ENCODE measurements at places on chromosomes 4 and X.

DNA sequence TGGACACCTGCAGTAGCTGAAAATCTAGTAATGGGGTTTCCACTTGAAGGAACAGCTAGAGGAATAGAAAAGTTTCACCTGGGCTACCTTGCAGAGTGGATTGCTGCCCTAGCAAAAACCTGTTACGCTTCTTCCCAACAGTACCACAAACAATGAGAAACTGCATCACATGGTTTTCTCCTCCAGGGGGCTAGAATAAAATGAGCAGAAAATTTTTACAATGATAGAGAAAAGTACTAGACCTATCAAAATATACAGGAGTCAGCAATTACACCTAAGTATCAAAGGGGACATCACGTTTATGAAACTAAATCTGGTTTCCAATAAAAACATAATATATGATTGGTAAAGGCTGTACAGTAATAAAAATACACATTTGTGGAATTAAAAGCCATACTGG is 423.1 kb upstream of the PITX2 start:
- DNase-seq: no peak

GRCh38 chrX:14899607-14900006 is 26.4 kb downstream of the MOSPD2 start:
- no peak for DNase-seq

GRCh38 chr4:139682741-139683151 is 17.1 kb downstream of the MGST2 start:
- DNase-seq: no peak

- no peak for DNase-seq
Observed at GRCh38 chr4:36006226-36006625, 238.1 kb downstream of the ARAP2 start.

GRCh38 chrX:72042852-72043248 is 88.9 kb downstream of the RTL5 start:
- no peak for DNase-seq

GRCh38 chr4:185896817-185897488 is 85.0 kb upstream of the SORBS2 start:
- no peak for DNase-seq

DNA sequence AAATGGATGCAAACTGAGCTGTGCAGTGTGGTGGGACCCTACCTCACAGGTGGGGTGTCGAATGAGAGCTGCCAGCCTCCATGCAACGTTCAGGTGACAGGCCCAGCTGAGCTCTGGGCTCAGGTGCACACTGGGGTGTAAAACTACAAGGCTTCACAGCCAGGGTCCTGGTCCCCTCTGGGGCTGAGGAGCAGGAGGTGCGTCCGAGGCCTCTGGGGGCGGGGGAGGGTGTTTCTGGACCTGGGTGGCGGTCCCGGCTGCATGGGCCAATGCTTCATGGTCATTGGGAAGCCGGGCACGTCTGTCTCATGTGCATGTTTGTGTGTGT is 26.5 kb upstream of the SORCS2 start:
- DNase-seq: no peak

GRCh38 chrX:140836874-140837273 is 127.3 kb downstream of the LINC00632 start:
- DNase-seq: no peak

GRCh38 chr4:128854433-128854832 is 44.9 kb downstream of the JADE1 start:
- DNase-seq: no peak

- no peak for DNase-seq
Observed at GRCh38 chr4:8378101-8378724, 62.3 kb downstream of the ACOX3 start.

- DNase-seq: peak; percentile 42
Observed at GRCh38 chr4:54231768-54232688, 2.9 kb downstream of the PDGFRA start.

DNA sequence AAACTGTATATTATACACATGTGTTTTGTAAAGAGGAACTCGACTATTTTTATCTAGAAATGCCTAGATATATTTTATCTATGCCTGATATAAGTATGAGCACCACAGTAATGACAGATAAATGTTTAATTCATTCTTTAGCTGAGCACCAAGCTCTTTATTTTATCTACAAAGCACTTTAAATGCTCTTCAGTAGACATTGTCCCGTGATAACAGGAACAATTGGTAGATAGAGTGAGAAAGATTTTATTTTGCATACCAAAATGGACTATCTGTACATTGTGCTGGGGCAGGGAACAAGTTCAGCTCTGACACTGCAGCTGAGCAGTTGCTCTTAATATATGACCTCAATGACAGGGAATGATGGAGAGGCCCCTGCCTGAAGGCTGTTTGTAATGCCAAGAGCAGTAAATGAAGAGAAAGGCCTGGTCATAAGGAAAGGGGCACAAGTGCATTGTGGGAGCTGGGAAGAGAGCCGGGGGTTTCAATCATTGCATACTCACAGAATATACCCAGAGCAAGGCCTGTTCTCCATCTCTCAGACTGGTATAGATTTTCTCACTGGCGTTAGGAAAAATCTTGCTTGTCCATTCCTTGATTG is 57.3 kb downstream of the SEPTIN11 start:
- DNase-seq: no peak

DNA sequence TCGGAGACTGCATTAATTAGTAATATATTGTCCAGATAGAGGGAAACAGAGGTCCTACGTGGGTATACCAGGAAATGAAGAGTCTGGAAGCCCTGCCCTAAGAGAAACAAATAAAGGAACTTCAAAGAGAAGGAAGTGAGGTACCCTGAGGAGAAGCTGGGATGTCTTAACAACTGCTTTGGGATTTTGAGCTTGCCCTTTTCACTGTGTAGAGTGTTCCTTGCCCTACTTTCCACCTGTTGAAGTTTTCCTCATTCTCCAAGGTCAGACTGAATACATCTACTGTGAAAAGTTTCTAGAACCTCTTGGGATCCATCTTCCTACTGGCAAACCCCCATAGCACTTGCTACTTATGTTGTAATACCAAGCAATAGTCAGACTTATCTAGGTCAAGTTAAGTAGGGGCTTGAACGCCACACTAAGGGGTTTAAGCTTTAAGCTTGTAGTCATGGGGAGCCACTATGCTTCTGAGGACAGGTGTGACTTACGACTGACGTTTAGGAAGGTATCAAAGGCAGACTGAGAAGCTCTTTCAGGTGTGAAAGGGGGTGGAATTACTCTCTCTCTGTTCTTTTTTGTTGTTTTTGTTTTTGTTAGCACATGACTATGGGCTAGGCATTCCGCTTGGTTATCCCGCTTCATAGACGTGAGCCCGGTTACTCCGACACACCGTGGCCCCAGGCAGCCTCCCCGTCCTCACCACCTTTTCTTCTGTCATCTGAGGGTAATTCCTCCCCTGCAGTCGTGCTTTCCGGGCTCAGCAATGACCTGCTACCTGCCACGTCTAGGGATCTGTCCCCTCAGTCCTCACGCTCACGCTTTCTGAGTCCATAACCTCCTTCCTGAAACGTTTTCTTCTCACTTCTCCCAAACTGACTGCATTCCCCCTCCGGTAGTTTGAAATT is 959 bp upstream of the REST start:
- peak; percentile 24 for DNase-seq

DNA sequence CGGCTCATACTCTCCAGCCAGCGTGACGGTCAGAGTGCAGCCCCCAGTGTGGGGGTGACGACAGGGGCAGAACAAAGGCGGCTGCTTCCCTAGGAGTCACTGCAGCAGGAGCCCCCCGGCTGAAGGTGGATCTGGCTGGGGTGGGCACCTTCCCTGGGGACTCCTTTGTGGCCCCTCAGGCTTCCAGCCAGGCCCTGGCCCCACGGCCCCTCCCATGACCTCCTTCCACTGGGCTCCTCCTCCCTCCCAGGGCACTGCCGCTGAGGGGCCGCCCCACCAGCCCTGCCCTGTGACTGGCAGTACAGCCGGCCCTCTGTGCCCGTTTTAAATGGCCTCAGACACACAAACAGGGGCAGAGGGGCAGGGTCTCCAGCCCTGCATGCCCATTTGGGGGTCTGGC is 61.9 kb downstream of the FAM53A start:
- no peak for DNase-seq

- no peak for DNase-seq
Observed at GRCh38 chrX:153321381-153322124, at the start of gene PNMA6F. PNMA6F (minus strand) TSS chrX:153321767; CDS start chrX:153320674, 1,093 bp downstream.

GRCh38 chr4:138734746-138735145 is 280.8 kb upstream of the NOCT start:
- no peak for DNase-seq

DNA sequence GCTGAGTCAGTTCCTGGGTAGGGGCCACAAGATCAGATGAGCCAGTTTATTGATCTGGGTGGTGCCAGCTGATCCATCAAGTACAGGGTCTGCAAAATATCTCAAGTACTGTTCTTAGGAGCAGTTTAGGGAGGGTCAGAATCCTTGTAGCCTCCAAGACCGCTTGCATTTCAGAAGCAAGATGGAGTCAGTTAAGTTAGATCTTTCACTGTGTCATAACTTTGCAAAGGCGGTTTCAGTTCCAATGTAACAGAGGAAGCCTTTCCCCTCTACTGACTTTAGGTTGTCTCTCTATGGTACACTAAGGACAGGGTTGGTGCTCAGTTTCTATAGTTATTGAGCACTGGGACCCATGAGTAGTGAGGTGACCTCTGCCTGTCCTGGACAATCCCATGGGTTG is 127.3 kb upstream of the WDR1 start:
- DNase-seq: no peak

GRCh38 chr4:5969777-5970176 is 48.5 kb downstream of the C4orf50 start:
- DNase-seq: no peak

GRCh38 chr4:167339781-167340180 is 105.5 kb upstream of the SPOCK3 start:
- no peak for DNase-seq

- no peak for DNase-seq
Observed at GRCh38 chr4:80305466-80305865, 30.1 kb upstream of the CFAP299 start.

DNA sequence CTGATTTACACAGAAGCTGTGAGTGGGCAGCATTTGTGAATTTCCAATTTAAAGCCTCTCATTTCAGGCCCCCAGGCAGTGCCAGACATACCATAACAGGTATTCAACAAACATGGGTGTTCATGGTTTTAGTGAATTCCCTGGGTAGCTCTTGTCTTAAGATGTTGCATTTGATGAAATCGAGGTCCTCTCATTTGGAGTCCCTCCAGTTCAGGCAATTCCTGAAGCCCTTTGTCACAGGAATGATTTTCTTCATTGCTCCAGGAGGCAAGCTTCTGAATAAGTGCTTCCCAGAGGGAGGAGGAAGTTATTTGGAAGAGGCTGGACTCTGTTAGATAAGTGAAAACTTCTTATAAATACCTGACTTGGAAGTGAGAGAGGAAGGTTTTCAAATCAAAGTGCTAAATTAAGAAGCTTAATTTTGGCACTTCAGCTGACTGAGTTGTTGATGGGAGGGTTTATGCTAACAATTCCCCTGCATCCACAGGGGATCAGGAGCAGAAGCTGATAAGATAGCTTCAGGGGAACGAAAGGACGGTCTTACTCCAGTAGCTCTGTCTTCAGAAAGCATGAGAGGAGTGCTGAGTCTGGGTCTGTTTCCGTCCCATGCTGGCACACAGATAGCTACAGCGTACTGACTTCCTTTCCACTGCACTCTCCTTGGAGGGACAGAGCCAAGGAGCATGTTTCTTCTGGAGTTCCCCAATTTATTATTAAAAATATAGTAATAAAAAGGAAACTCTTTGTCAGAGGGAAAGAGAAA is 543.1 kb downstream of the GBA3 start:
- DNase-seq: no peak

GRCh38 chrX:110188701-110189558 is 129.0 kb downstream of the AMMECR1 start:
- DNase-seq: no peak

DNA sequence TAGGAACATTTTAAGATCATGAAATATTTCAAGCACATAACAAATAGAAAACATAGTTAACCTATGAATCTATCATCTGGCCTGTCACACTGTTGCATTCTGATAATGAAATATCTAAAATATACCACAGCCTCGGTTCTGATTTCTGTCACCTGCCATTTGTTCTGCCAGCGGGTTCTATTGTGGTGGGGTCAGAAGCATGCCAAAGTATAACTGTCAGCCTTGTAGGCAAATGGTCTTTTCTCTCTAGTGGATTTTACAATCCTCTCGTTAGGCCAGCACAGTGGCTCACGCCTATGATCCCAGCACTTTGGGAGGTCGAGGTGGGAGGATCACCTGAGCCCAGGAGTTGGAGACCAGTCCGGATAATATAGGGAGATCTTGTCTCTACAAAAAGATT is 47.9 kb downstream of the HTRA3 start:
- DNase-seq: no peak

GRCh38 chrX:73447311-73447794 is 500 bp downstream of the CDX4 start:
- DNase-seq: no peak

- no peak for DNase-seq
Observed at GRCh38 chrX:9055354-9055753, 21.4 kb upstream of the FAM9B start.

DNA sequence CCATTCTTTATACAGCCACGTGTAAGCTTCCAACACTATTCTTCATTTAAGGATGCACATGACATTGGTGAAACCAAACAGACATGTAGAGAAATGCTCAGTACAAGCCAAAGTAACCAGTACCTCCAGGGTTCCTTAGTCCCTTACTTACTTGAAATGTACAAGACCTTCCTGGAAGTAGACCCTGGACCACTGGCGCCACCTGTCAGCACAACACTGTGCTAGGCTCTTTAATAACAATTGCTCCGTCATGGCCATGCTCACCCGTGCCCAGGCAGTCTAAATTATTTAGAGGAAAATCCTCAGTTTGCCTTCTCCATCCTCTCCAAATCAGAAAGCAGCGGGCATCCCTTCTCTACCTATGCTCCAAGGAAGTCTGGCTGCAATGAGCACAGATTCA is 52.7 kb downstream of the ADGRA3 start:
- DNase-seq: no peak

- no peak for DNase-seq
Observed at GRCh38 chr4:114041117-114041475, 61.6 kb upstream of the ARSJ start.

- no peak for DNase-seq
Observed at GRCh38 chr4:117623326-117623725, 411.0 kb upstream of the NDST3 start.

- no peak for DNase-seq
Observed at GRCh38 chr4:90474484-90474883, 347.3 kb downstream of the CCSER1 start.

DNA sequence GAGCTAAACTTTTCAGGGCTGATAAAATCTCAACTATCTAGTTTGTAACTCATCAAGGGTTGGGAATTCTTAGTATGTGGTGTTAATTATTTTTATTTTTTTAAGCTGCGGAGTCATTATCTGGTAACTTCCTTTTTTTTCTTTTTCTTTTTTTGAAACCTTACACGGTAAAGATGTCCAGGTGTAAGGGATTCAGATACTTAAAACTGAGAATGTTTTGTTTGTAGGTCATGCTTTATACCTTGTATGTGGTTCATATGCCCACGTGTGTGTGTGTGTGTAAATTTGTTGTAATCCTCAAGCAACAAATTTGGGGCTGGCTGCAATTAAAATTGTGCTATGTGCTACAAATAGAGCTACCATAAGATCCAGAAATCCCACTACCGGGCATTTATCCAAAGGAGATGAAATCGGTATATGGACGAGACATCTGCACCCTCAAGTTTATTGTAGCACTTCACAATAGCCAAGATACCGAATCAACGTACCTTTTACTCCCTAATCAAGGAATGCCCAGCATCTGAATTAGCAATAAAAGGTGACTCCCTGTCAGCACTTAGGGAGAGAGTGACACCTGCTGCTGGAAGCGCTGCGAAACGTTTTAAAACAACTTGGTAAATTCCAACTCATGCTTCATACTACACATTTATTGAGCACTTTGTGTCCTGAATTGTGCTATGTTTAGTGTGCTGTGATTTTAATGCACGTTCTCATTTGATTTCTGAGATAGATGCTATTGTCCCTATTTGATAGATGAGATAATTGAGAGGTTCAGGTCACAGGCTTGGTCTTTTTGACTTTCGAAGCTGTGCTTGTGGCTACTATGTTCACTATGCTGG is 16.1 kb downstream of the MSMO1 start:
- no peak for DNase-seq
